ENCODE measurements at places on chromosomes 5 and 9.

GRCh38 chr9:88508326-88508725 is 26.7 kb upstream of the NXNL2 start:
- DNase-seq, result no peak

GRCh38 chr5:368183-369084 is 46.9 kb downstream of the AHRR start:
- DNase-seq, result no peak

- DNase-seq, result no peak
These were observed 180.8 kb downstream of the ACTL7B start for GRCh38 chr9:108674766-108675530.

- DNase-seq, result no peak
These were observed 241.8 kb upstream of the MSX2 start for GRCh38 chr5:174482607-174483024.

- no peak for DNase-seq
These were observed 69.7 kb downstream of the MACROH2A1 start for GRCh38 chr5:135329066-135329912.

- DNase-seq, result no peak
These were observed 2.6 kb upstream of the MSX2 start for GRCh38 chr5:174721530-174722432.

DNA sequence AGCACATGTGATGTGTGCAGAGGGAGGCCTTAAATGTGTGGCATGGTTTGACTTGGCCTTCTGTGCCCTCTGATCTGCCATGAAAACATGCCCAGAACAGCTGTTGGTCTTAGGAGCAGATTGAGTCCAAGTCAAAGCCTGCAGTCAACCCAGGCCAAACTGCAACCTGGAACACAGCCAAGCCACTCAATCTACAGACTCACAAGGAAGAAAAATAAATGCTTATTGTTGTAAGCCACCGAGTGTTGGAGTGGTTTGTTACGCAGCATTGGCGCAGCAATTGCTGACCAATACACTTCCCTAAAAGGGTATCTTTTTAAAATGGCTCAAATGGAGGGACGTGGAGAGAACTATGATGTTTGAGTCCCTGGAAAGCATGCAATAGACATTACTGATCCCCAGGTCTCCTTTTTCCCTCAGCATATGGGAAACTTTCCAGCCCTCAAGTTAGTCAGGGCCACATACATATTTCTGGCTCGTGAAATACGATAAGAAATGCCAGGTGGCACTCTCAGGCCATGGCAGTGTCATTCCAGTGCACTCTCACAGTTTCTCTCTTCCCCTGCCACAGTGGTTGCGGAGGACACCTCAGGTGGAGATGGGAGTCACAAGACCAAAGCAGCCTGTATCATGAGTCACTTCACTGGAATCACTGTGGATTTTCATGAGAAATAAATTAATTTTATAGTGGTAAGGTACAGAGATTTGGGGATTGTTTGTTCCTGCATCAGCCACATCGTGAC is 168.0 kb upstream of the ZNF618 start:
- no peak for DNase-seq

GRCh38 chr5:132017316-132017715 is 5.9 kb upstream of the ACSL6 start:
- DNase-seq, result no peak
